H7 (cell line): ENCODE measurements at places on chromosomes 12 and 14.

- DNase-seq: no peak
These were observed 1.5 kb downstream of the RAB21 start for GRCh38 chr12:71756054-71756690.

DNA sequence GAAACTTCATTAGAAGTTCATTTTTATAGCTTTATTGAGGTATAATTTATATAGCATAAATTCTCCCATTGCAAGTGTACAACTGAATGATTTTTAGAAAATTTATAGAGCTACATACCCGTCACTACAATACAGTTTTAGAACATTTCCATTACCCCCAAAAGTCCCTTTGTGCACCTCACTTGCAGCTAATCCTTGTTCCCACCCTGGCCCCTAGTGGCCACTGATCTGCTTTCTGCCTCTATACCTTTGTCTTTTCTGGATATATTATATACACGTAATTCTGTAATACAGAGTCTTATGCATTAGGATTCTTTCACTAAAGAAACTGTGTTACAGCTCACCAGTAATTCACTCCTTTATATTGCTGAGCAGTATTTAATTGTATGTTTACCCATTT lies 145.1 kb upstream of the DIO2 start:
- DNase-seq: peak; percentile 3

DNA sequence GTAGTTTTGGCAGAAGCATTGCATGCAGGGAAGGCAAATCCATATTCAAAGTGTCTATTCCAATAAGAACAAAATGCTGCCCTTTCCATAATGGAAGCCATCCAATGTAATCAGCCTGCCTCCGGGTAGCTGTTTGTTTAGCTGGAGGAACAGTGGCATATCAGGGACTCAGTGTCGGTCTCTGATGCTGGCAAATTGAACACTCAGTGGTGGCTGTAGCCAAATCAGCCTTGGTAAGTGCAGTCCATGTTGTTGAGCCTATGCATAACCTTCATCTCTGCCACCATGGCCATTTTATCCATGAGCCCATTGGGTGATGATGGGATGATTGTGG lies 147.8 kb upstream of the MAX start:
- no peak for DNase-seq

GRCh38 chr12:110750784-110751461 lies 8.2 kb upstream of the PPP1CC start:
- no peak for DNase-seq

DNA sequence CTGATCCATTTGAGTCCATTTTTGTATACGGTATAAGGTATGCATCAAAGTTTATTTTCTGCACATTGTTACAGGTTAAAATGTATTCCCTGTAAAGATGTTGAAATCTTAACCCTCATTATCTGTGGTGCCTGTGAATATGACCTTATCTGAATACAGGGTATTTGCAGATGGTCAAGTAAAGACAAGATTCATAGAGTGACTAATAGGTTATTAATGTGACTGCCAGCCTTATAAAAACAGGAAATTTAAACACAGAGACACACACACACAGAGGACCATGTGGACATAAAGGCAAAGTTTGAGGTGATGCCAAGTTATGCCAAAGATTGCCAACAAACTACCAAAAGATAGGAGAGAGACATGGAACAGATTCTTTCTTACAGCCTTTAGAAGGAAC lies 347.2 kb upstream of the DCN start:
- DNase-seq: no peak

DNA sequence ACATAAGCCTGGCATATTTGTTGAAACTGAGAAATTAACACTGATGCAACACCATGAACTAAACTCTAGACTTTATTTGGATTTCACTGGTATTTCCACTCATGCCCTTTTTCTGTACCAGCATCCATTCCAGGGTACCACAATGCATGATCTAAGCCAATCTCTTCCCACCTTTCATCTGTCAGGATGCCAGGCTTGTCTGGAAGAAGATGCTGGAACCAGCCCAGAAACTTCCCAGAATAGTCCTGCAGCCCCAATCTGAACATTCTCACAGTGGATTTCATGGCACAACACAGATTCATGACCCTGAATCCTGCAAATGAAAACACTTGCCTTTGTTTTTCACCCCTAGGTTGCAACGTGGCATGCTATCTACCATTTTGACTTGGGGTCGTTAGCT lies 189.3 kb upstream of the LHX5 start:
- DNase-seq: no peak

GRCh38 chr14:56172074-56172473 lies 53.9 kb downstream of the PELI2 start:
- DNase-seq: no peak

DNA sequence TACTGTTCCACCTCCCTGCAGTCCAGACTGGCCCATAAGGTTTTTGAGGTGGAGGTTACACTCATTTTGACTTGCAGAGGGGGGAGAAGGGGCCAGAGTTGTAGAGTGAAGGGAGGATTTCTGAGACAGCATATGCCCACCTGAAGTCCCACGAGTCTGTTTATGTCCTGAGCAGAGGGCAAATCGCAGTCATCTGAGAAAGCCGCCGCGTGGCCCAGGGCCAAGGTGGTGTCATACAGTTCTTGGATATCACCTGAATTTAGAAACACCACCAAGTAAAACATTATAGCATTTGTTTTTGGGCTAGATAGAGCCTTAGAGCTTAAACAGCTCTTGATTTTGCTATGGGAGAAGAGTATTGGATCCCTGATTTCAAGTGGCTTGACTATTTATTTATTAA lies 30.9 kb downstream of the TDG start:
- DNase-seq: no peak

- DNase-seq: peak; percentile 78
These were observed 124.2 kb downstream of the NTF3 start for GRCh38 chr12:5556033-5556614.

GRCh38 chr12:107306141-107306659 lies 212.9 kb upstream of the CRY1 start:
- DNase-seq: no peak

DNA sequence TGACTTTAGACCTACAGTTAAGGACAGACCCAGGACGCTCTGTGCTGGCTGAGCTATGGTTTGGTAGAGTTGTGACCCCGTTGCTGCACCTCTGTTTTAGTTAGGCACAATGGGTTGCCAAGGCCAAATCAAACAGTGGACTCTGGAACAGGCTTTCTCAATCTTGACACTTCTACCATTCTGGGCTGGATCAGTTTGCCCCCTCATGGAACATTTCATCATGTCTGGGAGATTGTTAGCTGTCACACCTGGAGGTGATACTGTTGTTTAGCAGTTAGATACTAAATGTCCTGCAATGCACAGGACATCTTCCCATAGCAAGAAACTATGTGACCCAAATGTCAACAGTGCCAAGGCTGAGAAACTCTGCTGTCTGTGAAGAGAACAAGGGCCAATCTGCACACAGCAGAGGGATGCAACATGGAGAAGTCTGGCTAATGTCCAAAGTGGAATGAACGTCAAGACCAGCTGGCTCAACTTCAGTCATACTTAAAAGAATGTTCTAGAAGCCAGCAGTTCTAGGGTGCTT lies 65.6 kb upstream of the DICER1 start:
- DNase-seq: no peak

DNA sequence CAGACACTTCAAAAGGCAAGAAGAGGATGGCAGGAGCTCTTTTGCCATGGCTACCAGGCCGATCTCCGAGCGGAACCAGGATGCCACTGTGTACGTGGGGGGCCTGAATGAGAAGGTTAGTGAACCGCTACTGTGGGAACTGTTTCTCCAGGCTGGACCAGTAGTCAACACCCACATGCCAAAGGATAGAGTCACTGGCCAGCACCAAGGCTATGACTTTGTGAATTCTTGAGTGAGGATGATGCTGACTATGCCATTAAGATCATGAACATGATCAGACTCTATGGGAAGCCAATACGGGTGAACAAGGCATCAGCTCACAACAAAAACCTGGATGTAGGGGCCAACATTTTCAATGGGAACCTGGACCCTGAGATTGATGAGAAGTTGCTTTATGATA lies 9.8 kb downstream of the GARIN2 start:
- DNase-seq: no peak

- DNase-seq: no peak
These were observed 13.0 kb downstream of the NUP37 start for GRCh38 chr12:102106905-102107304.

DNA sequence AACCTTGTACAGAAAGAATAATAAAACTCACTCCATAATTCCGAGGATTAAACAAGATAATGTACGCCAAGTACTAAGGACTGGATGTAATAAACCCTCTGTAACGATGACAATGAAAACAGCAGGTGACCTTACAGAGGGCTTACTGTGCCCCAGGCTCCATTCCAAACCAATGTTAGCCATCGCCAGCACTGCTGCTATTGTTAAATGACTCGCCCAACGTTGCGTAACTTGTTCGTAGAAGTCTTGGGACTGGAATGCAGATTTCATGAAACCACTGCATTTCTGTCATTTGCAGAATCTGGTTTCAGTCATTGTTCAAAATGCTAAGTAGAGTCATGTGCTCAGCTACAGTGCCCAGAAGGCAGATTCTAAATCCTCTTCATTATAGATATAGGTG lies 728 bp upstream of the STON2 start:
- DNase-seq: no peak

GRCh38 chr14:104588066-104588857 lies 8.7 kb downstream of the C14orf180 start:
- DNase-seq: no peak

GRCh38 chr12:19003141-19003540 lies 126.4 kb upstream of the PLEKHA5 start:
- no peak for DNase-seq

- DNase-seq: no peak
These were observed 18.5 kb upstream of the TBPL2 start for GRCh38 chr14:55458800-55459515.

GRCh38 chr12:98780261-98780660 lies 135.2 kb downstream of the APAF1 start:
- no peak for DNase-seq

DNA sequence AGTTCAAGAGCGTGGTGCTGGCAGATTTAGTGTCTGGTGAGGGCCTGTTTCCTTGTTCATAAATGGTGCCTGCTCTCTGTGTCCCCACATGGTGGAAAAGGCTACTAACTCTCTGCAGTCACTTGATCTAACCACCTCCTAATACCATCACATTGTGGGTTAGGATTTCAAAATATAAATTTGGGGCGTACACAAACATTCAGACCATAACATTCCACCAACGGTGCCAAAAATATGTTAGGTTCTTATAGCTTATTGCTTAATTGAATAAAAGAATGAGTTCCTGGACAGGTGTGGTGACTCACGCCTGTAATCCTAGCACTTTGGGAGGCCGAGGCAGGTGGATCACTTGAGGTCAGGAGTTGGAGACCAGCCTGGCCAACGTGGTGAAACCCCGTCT lies 3.4 kb upstream of the DYRK2 start:
- DNase-seq: no peak

DNA sequence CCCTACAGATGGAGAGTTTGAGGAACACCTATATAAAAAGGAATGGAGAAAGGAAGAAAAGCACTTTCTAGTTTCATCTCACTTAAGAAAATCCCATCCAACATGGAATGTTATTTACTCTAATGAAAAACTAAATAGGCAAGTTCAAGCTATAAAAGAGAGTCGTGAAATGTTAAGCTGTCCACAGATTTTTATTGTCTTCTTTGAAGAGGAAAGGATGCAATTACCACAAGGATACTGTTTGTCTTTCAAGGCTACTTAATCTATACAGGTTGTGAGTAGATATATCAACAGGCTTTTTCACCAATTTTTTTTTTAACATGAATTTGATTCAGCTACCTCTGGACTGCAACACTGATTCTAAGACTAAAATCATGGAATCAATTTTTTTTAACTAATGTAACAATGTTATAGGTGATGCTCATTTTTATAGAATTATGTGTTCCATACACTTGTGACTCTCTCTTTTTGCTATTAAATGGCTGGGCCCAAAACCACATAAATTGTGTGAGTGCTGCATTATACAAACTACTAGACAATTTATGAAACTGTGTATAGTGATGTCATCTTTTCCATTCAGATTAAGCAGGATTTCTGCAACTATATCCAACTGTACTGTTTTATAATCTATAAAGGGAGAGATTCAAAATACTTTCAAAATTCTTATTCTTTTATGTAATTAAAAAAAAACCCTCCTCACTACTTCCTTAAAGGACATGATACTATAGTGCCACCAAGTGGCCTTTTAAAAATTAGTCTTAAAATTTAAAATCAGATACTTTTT lies 26.8 kb upstream of the BMAL2 start:
- DNase-seq: peak; percentile 18

GRCh38 chr14:87497301-87497700 lies 495.7 kb downstream of the GALC start:
- no peak for DNase-seq

GRCh38 chr14:51208982-51209381 lies 31.1 kb upstream of the TMX1 start:
- DNase-seq: no peak

- DNase-seq: no peak
These were observed 84.6 kb downstream of the SETD3 start for GRCh38 chr14:99395909-99396530.

DNA sequence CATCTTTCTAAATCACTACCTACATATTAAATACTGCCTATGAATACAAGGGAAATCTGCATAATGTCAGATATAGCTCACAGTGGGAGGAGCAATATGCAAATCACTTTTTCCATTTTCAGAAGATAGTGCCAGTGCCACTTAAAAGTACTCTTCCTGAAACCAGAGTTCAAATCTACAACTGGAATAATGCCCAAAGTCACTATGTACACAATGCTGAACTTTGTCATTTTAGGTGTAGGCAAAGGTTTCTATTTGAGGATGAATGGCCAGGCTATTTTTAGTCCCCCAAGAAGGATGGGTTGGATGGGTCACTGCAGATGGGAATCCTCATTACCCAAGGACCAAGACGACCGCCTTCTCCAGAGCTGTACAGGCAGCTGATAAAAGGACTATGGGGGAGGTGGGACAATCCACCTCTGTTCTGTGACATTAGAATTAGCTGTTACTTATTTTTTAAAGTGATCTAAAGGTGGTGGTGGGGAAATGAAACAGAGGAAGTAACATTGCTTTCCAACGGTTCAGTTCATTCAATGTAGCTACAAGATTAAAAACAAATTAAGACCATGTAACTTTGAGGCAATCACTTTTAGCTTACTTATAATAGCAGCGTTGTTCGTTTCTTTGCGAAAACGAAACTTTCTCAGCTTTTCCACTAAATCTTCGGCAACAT lies 5.6 kb downstream of the GMFB start:
- DNase-seq: no peak
